ENCODE measurements at places on chromosomes 11 and 22.

- DNase-seq = no peak
These were observed 658.6 kb upstream of the ANO5 start for GRCh38 chr11:21534288-21534687.

GRCh38 chr11:55707029-55707428, 45.0 kb downstream of the OR4C6 start:
- no peak for DNase-seq

DNA sequence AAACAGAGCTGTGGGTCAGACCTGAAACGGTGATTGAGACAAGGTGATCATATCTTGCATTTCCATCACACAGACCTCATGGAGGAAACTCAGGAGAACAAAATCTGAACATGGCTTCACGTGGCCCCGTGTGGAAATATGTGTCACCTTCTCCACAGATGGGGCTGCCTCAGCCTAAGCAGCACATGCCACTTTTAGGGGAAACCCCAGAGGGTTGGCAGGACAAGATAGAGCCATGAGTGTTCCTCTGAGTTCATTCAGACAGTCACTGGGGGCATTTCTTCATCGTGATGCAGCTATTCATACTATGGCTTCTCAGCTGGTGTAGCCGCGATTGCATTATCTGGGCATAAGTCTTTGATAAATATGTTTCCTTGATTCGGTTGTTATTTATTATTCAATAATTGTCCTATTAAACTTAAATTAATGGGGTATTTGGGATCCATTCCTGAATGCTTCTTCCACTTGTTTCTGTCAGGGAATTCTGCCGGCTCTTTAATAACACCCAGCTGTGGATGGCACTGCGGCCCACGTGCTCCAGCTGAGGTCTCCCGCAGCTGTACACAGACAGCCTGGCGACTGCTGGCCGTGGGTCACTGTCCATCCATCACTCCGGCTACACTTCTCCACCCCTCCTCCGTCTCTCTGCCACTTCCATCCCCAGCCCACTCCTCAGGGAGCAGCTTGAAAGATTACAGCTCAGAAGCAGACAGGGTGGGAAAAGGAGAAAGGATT, 485.1 kb downstream of the OPCML start:
- DNase-seq = no peak

GRCh38 chr22:46060292-46061123, 83.5 kb upstream of the WNT7B start:
- DNase-seq = peak; percentile 68

- no peak for DNase-seq
These were observed 10.6 kb downstream of the SNX32 start for GRCh38 chr11:65844231-65844872.

- DNase-seq = no peak
These were observed 21.6 kb upstream of the RFPL2 start for GRCh38 chr22:32226326-32227104.

GRCh38 chr11:15775015-15775541, 581.3 kb downstream of the SOX6 start:
- peak; percentile 81 for DNase-seq

DNA sequence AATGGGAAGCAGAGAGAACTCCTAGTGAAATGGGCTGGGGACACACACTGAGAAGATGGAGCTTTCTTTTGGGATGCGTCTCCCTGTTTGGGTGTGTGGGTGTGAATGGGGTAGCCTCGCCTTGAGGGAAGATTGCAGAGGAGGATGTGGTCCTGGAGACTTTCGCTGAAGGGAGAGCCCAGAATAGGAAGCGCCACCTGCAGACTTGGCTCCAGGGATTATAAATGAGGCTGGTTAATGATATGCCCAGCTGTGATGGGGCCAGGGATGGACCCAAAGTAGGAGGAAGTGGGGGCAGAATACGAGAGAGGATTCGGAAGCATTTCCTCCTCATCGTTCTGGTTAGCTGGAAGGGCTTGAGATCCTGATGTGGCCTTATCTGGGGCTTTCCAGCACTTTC, 13.7 kb downstream of the RELT start:
- no peak for DNase-seq

- DNase-seq = no peak
These were observed 4.2 kb upstream of the ZDHHC8 start for GRCh38 chr22:20127318-20127868.

DNA sequence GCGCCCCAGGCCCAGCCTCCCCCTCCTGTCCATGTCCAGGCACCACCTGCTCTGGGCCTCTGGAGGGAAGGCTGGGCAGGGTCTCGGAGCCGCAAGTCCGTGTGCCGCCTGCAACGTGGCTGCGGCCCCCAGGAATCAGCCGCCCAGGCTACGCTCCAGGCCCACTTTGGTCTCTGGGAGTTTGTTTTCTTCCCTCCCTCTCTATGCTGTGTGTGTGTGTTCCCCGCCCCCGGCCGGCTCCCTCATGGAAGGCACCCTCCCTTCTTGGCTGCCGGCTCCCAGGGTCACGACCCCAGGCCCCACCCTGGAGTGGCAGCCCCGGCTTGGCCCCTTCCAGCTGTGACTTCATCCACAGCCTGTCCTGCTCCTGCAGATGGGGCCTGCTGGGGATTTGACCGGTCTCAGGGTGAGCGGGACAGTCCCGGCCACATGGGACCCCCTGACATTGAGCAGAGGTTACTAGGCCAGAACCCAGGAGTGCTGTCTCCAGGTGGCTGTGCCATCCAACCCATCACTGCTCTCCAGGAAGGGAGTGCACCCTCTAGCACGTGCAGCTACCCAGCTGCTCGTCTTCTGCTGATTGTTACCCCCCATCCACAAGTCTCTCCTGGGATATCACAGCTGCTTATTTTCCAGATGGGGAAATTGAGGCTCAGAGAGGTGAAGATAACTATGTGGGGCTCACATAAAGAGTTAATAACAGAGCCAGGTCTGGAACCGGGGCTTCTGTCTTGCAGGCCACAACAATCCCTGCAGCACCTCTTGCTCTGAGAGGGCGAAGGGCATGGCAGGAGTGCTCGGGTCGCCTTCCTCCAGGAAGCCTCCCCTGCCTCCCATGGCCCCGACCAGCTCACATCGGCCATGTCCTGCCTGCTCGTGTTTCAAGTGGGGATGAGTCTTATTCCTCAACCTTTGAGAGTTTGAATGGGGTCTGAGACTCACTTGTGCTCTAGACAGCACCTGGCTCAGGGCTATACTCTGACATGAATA, 2.8 kb upstream of the LIF start:
- no peak for DNase-seq

GRCh38 chr11:15773476-15774387, 582.6 kb downstream of the SOX6 start:
- peak; percentile 62 for DNase-seq

- no peak for DNase-seq
These were observed 779 bp downstream of the SELENOH start for GRCh38 chr11:57742087-57742452.

GRCh38 chr11:74824285-74824982, 75.8 kb downstream of the RNF169 start:
- DNase-seq = no peak

GRCh38 chr22:31938296-31938695, 6.0 kb upstream of the YWHAH start:
- DNase-seq = no peak

- no peak for DNase-seq
These were observed 15.6 kb downstream of the NPTXR start for GRCh38 chr22:38828191-38828590.

DNA sequence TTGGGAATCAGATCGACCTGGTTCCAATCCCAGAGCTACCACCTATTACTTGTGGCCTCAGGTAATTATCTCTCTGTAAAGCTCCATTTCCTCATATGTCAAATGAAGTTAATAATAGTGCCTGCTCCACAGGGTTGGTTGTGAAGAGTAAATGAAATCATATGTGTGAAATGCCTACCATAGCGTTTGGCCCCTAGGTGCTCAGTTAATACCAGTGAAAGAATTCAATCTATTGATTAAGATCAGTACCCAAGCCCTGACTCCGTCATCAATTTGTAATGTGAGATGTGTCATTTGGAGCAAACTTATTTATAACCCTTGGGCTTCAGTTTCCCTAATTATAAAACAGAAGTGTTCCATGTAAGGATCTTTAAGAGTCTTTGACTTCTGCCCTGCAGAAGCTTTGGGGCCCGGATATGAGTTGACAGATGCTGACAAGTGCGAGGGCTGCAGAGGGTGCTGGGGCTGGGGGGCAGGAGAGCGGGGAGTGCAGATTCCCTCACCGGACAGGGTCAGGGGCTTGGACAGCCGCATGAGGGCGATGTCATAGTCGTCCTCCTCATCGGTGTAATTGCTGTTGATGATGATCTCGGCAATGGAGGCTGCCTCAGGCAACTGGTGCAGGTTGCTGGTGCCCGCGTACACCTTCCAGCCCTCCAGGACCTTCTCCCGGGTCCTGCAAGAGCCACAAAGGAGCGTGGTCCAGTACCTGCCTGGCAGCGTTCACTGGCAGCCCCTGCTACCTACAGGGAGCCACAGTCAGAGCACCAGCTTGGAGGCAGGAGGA, 20.9 kb downstream of the TMPRSS13 start:
- no peak for DNase-seq

GRCh38 chr11:455566-456147, 5.6 kb downstream of the PTDSS2 start:
- no peak for DNase-seq

- DNase-seq = no peak
These were observed 24.3 kb upstream of the PPFIA1 start for GRCh38 chr11:70246196-70246595.

DNA sequence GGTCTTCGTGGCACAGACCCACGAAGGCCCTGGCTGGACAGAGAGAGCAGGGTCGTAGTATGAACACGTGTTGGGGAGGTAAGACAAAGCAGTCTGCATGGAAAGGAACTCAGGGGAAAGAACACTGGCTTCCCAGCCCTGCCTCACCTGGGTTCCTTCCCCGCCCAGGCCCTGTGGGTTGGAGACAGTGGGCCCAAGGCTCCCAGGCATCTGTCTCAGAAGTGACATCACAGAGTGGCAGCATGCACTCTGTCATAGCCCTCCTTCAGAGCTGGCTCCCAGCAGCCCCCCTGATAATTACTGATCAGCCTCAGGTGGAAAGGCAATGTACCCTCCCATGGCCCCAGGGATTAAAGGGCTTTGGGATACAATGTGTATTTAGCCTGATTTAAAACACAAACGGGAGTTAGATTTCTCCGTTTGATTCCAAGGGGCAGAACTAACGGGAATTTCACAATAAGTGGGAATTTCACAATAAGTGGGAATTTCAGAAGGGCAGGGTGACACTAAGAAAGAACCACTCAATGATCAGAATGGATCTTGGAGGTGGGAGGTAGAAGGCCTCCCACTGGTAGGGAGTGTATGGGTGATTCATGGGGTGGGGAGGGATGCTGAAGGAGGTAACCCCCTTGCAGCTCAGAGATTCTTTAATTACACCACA, 65.1 kb downstream of the SLC22A12 start:
- no peak for DNase-seq

GRCh38 chr11:8327761-8328192, 64.1 kb upstream of the LMO1 start:
- DNase-seq = no peak

- peak; percentile 62 for DNase-seq
These were observed 693.4 kb upstream of the CCDC90B start for GRCh38 chr11:83979593-83979992.

DNA sequence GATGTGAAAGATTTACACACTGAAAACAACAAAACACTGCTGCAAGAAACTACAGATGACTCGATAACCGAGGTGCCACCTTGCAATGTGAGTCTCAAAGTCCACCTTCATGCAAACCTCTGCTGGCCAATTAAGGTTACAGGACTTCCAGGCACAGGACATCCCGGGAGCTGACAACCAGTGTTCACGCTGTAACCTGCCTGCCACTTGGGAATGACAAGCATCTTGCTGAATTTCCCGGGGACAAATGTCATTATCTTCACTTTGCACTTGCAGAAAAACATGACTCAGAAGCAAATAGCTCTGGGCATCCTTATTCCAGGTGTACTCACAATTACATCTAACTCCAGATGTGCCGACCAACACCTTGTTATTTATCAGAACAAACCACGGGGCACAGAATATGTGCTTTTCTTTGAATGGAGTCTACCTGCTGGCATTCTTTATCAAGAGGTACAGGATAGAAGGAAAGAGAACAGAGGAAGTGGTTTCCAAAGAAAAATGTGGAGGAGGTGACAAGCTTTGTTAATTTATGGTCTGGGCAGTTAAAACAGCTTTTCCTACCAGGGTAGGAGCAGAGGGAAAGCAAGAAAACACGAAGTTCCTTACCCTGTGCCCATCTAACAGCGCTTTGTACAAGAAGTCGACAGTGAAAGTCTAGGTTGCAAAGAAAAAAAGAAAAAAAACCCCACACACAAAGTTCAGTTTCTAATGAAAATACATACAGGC, 72.3 kb downstream of the SHANK2 start:
- DNase-seq = no peak

DNA sequence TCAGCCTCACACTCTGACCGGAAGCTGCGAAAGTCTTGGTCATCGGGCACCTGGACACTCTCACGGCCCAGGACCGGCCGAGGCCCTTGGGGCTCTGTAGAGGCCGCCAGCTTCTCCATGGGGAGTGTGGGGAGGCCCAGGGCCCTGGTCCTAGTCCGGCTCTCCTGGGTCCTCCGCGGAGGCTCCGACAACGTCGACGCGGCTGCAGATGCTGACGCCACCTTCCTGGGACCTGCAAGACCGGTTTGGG, 12.9 kb downstream of the STARD10 start:
- peak; percentile 43 for DNase-seq

- DNase-seq = peak; percentile 8
These were observed 51.3 kb upstream of the CADM1 start for GRCh38 chr11:115555336-115556090.

- no peak for DNase-seq
These were observed 11.5 kb downstream of the ZNF74 start for GRCh38 chr22:20405291-20405930.

All from eye (tissue), 1 donor.